ENCODE measurements at places on chromosomes 6 and 20.

DNA sequence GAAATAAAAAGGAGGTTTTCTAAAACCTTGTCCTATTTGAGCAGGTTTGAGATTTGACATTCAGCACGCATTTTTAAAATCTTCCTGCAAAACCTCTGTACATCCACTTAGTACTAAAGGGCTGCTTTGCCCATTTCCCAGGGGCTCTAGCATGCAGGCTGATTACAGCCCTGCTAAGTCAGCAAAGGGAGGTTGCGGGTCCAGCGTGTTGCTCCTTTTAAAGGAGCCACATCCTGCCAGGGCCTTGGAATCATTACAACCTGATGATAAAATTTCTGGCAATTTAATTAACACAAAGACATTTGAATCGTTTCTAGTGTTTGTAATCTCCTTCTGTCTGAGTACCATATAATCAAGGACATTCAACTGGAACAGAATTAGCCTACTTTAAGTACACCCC is 455.1 kb upstream of the CITED2 start:
- no peak for DNase-seq

- no peak for DNase-seq
Measured at GRCh38 chr6:7932625-7933024, 22.0 kb upstream of the TXNDC5 start.

- DNase-seq = no peak
Measured at GRCh38 chr20:17418737-17419136, 112.4 kb downstream of the BFSP1 start.

DNA sequence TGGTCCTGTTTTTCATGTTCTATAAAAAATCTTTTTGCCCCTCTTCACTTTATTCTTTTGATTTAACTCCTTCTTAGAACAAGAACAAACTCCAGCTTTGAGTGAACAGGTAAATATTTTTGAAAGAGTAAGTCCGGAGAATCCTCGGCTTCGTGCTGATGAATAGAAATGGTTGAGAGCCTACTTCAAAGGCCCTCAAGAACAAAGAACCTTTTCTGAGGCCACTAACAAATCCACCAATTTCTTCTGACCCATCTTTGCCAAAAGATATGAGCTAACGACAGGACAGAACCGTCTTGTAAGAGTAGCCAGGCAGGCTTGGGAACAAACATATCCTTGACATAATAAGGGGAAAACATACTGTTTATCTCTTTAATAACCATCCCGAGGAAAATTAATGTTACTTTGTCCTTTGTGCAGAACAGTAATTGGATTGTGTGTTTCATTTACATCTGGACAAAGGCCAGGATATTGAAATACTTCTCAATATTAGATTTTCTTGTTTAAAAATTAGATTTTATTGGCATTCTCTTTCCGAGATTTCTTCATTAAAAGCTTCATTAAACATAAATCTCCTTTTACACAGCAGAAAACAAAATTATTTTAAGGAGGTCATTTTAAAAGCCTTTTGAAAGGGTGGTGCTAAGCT is 52.9 kb downstream of the NOX3 start:
- DNase-seq = no peak

DNA sequence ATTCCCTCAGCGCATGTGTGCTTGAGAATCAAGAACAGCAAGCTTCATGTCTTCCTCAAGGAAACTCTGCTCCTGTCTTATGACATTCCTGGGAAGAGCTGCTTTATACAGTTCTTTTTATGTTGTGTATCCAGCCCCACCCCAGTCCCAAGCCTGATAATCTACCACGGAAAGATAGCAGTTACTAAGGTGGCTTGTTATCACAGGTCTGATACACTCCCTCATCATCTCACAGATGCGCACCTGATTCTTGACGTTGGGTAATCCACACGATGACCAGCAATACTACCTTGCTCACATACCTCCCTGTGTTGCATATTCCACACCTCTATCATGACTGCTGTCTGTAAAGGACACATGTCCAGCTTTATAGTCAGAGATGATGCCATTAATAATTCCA is 3.2 kb downstream of the NHLRC1 start:
- no peak for DNase-seq

DNA sequence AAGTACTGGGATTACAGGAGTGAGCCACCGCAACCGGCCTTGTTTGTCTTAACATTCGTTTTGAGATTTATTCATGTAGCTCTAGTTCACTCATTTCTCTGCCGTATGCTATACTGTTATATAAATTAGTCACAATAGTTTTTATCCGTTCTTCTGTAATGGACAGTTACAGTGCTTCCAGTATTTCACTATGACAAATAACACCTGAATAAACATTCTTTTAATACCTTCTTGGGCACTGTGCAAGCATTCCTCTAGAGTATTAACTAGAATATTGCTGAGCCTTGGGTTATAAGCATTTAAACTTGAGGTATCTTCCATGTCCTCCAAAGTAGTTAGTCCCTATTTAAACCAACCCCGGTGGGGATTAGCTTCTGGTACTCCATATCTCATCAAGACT is 45.6 kb downstream of the STK38 start:
- DNase-seq = no peak

- DNase-seq = no peak
Measured at GRCh38 chr20:44361021-44361420, 5.5 kb downstream of the HNF4A start.

DNA sequence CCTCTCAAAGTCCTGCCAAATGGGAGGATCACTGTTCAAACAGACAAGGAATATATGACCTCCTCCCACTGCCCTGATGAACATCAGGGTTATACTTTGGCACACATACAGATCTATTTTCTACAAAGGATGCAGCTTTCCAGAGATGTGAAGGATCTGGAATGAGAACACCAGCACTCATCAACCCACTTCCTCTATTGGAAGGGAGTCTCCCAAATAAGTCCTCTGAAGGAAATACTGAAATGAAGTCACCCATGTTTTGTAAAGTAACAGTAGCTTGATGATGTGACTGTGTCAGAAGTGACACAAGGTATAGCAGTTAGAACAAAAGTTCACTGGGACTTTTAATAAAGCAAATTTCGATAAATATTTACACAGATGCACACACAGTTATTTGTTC is 104.9 kb downstream of the OGFRL1 start:
- DNase-seq = no peak

GRCh38 chr6:2959909-2960719 is 11.3 kb downstream of the SERPINB6 start:
- no peak for DNase-seq

DNA sequence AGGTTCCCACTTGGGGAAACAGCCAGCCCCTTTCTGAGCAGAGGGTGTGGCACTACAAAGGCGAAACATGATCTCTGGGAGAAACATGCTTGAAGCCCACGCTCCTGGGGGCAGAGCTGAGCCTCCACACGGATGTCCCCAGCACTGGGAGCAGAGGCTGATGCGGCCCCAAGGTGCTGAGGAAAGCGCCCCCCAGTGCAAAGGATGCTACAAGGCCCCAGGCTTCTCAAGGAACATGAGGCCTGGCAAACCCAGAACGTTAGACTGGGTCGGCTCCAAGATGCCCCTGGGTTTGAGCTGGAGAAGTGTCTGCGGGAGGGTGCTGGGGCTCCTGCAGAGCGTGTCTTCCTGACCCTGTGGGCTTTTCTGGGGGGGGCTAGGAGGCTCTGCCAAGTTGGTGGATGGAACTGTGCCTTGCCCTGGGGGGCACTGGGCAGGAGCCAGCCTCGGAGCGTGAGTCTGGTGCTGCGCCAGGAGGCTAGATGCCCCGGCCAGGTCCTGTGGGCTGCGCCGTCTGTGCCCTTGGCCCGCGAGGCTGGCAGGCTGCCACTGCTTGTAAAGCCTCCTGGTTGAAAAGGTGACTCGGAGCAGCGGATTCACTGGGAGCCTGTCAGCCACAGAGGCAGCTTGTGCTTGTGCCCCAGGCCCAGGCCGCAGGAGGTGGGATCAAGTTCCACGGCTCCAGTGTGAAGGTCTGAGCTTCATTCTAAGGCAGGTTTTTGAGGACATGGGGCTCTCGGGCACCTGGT is 8.1 kb downstream of the SYNJ2 start:
- DNase-seq = no peak
